ENCODE measurements at places on chromosomes 7 and 10.

DNA sequence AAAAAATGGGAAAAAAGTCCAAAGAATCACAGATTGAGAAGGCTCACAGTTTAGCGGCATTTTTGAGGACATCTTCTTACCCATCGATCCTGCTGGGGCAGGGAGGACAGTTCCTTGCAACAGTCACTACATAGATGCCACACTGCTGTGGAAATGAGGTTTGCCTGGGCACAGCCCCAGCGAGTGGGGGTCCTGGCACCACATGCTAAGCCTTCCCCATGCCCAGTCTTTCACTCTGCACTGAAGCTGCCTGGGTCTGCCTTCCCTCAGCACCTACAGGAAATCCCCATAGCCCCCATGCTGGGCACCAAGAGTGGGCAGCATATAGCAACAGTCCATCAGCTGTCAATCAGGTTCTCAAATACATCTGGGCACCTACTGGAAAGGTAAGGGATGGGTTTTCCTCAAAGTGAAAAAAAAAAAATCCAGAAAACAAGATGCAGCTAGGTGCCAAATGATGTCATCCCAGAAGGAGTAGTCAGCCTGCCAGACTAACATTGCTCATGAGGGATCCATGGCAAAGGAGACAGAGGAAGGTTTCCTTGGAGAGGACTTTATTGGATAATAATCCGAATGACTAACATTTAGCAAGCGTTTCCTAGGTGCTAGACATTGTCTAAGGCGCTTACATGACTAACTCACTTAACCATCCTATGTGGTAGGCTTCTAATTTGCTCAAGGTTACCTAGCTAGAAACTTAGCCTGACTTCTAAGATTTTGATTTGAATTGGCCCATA, 125.7 kb upstream of the CXCL12 start:
- DNase-seq, result peak; percentile 84

GRCh38 chr7:112286250-112287086, 80.0 kb downstream of the ZNF277 start:
- peak; percentile 14 for DNase-seq

GRCh38 chr7:111672901-111673300, 110.6 kb upstream of the IMMP2L start:
- DNase-seq, result no peak

DNA sequence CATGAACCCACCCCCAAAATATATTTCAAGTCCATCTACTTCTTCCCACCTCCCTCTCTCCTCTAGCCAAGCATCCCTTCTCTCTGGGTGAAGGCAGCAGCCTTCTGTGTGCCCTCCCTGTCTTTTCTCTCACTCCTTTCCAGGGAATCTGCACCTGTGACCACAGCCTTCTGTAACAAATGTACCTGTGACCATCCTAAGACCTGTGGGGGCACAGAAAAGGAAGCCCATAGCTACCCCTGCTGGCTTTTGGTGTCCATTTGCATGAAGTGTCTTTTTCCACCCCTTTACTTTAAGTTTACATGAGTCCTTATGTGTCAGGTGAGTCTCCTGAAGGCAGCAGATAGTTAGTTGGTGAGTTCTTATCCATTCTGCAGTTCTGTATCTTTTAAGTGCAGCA, 2.0 kb upstream of the TBXAS1 start:
- DNase-seq, result no peak

- DNase-seq, result peak; percentile 9
Measured at GRCh38 chr7:30252885-30253795, 31.3 kb upstream of the ZNRF2 start.

DNA sequence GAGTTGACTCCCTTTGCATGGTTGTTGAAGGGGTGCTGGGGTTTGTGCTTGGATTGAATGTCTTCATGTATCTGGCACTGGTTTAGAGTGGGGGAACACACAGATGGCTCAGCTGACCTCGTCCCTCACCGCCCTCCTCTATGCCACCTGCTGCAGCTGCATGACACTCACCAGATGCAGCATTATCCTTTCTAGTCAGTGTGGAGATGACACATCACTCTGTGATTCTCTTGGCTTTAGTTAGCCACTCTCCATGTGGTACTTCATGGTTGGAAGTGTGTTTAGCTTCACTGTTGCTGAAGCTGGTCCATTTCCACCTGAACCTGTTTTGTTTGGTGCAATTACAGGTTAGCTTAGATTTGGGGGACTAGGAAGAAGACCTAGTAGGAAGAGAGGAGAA, 56.3 kb upstream of the BMPER start:
- peak; percentile 56 for DNase-seq

DNA sequence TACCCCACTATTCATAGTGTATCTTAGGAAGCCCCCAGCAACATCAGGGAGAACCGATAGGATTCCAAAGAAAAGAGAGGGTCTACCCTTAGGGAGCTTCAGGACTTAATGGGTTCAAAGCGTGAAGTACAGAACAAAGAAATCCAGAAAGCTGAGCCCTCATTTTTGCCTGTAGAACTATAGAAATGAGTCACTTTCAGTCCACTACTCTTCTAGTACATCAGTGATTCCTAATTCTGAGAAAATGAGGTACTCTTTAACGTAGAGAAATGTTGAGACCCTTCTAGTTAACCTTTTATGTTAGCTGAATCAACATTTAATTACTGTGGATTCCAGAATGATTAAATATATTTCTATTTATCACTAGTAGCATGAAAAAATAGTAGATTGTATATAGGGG, 1.8 kb downstream of the TDRD1 start:
- DNase-seq, result no peak

DNA sequence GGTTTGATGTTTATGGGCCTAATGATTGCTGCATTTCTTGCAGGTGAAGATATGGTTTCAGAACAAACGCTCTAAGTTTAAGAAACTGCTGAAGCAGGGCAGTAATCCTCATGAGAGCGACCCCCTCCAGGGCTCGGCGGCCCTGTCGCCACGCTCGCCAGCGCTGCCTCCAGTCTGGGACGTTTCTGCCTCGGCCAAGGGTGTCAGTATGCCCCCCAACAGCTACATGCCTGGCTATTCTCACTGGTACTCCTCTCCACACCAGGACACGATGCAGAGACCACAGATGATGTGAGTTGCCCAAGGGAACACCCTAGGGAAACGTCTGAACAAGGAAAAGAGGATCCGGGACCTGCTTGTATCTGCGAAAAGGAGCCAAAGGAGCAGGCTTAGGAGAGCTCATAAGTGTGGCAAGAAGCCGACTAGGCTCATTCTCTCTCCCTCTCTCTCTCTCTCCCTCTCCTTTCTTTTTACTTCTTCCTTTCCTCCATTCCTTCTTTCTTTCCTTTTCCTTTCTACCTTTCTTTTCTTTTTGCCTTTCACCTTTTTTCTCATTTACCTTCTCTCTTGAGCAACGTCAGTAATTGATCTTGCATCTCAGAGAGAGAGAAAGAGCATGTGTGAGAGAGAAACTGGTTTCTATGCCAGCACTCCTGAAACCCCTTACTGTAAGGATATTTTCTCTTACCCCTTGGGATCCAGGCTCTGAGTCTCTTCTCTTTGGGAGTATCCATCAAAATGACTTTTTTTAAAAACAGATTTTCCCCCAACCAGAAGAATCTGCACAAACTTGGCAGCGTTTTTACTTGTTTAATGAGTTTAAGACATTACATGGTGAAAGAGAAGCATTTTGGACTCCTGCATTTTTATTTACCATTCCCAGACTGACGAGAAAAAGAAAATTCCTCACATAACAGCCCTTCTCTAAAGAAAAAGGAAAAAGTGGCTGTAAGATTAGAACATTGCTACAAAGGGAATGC, 4.7 kb downstream of the DLX6 start:
- no peak for DNase-seq

DNA sequence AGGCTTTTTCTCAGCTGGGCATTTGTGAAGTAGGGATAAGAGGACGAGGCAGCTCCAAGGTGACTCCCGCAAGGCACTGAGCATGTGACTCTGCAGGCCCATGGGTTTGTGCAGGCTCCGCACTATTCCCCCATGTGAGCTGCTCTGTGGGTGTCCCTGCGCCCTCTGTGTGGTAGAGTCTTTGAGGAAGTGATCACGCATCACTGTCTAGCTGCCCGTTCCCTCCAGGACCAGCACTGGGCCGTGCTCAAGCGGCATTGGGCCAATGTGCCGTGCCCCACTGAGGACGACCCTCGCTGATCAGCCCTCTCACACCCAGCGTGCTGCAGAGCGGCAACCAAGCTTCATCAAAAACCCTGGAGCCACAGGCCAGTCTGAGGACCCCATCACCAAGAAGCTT, 7.5 kb downstream of the PRKAG2 start:
- no peak for DNase-seq

GRCh38 chr10:62077330-62078015, 176.0 kb downstream of the ARID5B start:
- no peak for DNase-seq

GRCh38 chr7:37394158-37394557, 54.5 kb downstream of the ELMO1 start:
- DNase-seq, result no peak

DNA sequence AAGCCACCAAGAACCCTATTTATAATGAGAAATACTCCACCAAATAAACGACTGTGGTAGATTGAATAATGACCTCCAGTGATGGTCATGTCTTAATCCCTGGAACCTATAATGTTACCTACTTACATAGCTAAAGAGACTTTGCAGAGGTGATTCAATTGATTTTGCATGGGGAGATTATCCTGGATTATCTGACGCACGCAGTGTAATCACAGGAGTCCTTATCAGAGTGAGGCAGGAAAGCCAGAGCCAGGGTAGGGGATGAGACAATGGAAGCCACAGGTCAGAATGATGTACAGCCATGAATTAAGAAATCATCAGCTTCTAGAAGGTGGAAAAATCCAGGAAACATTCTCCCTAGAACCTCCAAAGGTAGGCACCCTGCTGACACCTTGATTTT, 286.4 kb upstream of the SP4 start:
- no peak for DNase-seq

DNA sequence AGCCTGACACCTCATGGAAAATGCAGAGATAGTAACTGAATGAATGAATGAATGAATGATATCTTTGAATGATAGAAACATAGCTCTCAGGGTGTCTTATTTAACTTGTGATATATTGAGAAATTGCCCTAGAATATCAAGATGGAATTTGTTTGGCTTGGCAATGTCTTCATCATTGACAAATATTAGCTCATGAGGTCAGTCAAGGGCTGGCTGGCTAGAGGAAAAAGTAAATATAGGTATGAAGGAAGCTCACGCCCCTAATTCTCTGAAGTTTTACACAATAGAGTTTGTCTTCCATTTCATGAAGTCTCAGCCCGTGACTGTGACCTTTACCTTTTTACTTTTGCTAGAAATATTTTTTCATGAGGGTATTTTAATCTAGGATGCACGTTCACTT, 305.2 kb downstream of the ADARB2 start:
- no peak for DNase-seq

Data from fibroblast of skin of right biceps (primary cell).